ENCODE measurements at places on chromosomes 13 and 19.

DNA sequence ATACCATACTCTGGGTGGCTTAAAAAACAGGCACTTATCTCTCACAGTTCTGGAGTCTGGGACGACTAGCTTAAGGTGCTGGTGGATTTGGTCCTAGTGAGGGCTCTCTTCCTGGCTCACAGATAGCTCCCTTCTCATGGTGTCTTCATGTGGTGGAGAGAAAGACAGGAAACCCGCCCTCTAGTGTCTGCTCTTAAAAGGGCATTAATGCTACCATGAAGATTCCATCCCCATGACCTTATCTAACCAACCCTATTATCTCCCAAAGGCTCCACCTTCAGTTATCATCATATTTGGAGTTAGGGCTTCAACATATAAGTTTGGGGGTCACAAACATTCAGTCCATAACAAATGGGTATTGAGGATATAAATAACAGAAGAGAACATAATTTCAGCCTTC, 139.4 kb downstream of the HS6ST3 start:
- DNase-seq: no peak

DNA sequence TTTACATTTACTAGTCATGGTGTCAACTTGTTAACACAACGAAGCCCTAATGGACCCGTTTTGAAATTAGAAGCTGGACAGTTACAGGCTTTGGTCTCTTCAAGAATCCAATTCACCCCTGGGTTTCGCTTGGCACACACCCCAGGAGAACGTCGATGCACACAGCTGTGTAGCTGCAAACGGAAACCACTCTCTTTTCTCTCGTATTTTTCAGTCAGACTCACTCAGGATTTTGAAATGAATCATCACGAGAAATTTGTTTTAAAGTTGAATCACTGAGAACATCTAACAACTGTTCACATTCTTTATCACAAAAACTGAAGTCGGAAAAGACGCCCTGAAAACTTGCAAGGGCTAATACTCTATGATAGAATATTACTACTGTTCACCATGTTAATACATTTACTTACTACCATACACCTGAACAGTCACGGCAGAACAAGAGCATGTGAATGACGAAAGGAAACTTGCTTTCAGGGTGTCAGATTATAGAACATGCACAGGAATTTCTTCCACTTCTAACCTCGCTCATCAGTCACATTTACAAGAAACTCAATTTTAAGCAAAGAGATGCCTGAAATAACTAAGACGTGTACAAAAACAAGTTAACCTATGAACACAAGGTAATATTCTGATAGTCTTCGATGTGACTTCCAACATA, 4.7 kb downstream of the PNMA8A start:
- DNase-seq: no peak

GRCh38 chr19:35040826-35041547, 534 bp upstream of the HPN start:
- DNase-seq: peak; percentile 81

DNA sequence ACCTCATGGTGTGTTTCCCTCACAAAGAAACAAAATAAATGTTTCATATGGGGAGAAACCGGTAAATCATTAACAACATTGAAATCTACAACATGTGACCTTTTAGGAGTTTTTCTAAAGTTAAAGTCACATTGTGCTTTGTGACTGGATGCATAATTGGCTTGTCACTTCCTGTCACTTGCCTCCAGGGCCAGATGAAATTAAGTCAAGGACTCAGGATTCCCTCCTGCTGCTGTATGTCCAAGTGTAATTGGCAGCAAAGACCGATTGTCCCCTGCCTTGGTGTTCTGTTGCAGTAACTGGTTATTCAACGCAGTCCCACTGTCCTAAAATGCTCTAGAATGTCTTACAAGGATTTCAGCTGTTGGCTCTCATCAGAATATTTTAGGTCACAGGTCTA, 448.2 kb downstream of the LIG4 start:
- DNase-seq: no peak

- no peak for DNase-seq
Observed at GRCh38 chr19:51478381-51479234, at the start of gene CEACAM18. Gene CEACAM18 (plus strand): TSS chr19:51478539.

DNA sequence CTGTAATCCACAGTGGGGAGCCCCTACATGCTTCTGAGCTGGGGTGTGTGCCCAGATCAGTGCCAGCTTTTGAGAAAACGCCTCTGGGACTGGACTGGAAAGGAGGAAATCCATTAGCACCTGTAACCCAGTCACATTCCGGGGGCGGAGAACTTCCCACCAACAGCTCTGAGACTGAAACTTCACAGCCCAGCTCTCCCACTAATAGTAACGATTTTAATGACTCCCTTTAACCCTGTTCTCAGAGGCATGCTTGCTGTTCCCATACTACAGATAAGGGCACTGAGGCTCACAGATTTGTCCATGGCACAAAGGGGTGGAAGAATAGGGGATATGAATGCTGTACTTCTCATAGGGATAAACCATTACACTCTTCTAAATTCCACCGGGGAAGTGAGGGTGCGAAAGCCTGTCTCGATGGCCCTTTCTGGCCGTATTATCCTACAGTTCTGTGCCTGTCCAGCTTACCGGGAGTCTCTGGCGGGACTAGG, 851 bp downstream of the FBXO46 start:
- no peak for DNase-seq

DNA sequence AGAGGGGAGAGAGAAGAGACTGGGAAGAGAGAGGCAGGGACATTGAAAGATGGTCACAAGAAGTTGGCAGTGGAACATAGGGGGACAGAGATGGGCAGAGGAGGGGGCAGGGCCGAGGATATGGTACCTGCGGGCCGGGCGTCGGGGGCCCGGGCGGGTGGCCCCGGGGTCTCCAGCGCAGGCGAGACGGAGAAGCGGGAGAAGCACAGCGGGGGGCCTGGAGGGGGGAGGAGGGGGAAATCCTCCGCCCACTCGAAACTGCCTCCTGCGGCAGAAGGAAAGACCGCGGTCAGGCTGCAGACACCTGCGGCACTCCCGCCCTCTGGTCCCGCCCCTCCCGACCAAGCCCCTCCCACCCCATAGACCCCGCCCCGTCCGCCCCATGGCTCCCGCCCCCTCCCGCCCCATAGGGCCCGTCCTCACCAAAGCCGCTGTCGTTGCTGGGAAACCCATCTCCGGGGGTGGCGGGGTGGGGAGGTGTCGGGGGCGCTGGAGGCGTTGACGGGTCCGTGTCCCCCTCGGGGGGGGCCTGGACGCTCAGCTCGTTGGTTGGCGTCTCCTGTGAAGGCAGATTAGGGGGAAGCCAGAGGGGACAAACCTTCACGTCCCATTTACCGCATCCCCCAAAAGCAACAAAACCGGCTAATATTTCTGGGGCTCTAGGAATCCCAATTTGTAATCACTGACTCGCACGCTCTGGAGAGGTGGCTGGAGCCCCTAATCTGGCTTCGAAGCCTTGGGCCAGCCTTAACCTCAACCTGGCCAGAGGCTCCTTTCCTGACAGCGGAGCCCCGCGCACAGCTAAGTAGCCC, 20.4 kb downstream of the LMTK3 start:
- peak; percentile 78 for DNase-seq

DNA sequence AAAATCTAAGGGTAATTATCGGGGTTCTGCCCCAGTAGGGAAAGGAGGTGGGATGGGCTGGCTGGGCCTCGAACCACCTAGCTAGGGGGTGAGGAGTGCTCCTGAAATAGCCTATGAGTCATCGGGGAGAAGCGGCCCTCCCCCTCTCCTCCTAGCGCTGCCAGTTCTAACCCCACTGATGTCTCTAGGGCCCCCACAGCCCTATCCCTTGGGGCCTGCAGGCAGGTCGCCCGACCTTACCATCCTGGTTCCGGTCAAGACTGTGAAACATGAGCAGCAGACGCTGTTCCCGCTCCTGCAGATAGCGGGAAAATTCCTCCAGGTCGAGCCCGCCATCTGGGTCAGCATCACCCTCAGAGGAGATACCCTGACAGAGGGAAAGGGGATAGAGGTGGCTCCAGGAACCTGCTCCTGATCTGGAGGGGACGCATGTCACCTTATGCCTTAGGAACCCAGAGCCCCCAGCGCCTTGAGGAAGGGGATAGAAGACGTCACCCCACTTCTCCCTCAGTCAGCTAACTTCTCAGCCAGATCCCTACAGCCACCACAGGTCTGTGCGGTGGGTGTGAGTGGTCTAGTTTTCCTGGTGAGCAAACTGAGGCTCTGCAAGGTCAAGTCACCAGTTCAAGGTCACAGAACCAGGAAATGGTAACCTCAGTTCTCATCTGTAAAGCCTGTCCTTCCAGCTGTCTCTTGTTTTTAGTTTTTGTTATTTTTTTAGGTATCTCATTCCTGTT, 1.5 kb downstream of the SLC25A23 start:
- DNase-seq: no peak

DNA sequence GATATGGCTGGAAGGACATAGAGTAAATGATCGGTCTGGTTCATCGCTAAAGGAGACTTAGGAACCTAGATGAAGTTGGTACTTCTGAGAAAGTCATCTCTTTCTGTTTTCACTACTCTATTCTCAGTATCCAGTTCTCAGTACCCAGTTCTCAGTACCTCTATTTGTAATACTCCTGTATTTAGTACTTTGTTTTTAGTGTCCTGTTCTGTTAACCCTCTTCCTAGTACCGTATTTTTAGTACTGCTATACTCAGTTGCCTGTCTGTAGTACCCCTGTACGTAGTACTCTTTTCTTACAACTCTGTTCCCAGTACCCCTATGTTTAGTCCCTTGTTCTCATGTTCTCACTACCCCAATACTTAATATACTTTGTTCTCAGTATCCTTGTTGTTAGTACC, 1.2 kb downstream of the RFXAP start:
- DNase-seq: no peak

DNA sequence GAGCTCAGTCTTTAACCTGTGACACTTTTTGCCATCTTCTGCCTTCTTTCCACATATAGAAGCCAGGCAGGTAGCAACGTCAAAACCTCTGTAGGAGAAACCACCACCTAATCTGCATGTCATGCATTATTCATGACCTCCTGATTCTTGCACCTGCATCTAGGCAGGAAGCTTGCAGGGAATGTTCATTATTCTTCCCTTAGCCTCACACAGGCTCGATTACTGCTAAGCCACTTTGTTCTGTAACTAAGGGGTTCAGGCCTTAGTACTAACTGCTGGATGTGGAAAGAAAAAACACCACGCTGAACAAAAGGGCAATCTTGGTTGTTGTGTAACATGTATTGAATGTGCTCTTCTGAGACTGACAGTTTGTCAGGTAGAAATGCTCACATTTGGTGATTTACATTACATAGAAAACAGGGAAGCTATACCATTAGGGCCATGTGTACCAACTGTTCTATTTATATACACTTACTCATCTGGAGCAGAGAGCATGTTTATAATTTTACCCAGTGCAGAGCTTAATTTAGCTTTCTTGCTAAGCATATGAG, 366.9 kb downstream of the KLF12 start:
- peak; percentile 16 for DNase-seq

- DNase-seq: peak; percentile 37
Observed at GRCh38 chr19:20664901-20665781, 3.8 kb upstream of the ZNF626 start.

DNA sequence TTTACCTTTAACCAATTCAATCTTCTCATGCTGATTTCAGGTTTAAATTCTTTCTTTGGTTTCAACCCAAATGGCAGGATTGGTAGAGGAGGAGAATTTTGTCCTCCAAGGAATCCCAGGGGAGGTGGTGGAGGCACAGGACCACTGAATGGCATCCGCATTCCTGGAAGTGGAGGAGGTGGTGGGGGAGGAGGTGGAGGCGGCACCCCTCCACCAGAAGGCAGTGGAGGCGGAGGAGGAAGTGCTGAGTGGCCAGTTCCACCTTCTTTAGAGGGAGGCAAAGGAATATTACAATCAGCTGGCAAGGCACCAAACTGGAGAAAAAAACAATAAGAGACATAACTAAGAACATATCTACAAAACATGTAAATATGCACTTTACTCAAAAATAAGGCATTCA, 192.9 kb downstream of the DIAPH3 start:
- DNase-seq: peak; percentile 22

GRCh38 chr13:74758188-74758587, 624.0 kb upstream of the KLF12 start:
- peak; percentile 33 for DNase-seq

DNA sequence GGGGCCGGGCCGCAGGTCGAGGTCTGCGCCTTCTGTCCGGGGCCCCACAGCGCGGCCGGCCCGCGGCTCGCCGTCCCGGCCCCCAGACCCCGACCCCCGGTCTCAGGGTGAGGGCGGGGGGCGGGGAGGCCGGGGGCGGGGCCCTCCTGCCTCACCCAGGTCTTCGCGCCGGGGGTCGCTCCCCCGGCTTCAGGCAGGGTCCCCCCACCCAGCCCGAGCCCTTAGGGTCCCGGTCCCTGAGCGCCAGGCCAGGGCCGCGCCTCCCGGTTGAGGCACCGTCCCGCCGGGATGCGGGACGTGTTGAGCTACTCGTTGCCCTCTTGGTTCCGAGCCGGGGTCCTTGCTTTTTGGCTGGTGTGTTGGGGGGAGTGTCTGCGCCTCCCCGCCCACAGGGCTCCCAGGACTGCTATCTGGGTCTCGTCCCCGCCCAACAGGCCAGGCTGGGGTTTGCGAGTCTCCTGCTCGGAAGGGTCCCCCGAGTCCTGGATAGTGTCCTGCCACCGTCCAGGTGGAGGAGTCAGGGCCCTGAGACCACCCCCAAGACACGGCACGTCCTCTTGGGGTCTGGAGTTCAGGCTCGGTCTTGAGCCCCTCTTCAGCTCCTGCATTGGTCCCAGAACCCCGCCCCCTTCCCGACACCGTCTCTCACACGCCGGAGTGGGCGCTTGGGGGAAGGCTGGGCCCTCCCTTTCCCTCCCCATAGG, 452 bp downstream of the PIAS4 start:
- DNase-seq: peak; percentile 40

- no peak for DNase-seq
Observed at GRCh38 chr19:2223959-2224358, 12.2 kb downstream of the PLEKHJ1 start.

GRCh38 chr13:52449331-52450011, 963 bp downstream of the VPS36 start:
- no peak for DNase-seq

DNA sequence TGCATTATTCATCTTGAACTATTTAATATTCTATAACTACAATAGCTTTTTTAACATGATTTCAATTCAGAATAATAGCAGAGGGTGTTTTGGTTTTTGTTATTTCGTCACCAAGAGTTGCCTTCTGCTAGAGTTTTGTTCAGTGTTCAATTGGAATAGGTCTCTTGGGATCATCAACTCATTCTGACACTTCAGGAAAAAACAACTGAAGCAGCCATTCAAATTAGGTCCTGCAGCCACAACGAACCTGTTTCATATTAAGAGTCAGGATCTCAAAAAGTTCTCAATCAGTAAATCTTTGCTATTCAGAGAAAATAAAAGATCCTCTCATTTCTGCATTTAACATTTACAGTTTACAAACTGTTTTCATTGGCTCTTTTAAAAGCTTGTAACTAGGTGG, 2.4 kb upstream of the CHAMP1 start:
- DNase-seq: no peak

All from WTC11 (cell line).